ENCODE measurements at places on chromosomes 11 and 22.

GRCh38 chr11:27004103-27004502 lies 10.2 kb downstream of the FIBIN start:
- no peak for ATAC-seq

GRCh38 chr22:22692707-22693530 lies 48.5 kb downstream of the GGTLC2 start:
- peak; percentile 71 for ATAC-seq

DNA sequence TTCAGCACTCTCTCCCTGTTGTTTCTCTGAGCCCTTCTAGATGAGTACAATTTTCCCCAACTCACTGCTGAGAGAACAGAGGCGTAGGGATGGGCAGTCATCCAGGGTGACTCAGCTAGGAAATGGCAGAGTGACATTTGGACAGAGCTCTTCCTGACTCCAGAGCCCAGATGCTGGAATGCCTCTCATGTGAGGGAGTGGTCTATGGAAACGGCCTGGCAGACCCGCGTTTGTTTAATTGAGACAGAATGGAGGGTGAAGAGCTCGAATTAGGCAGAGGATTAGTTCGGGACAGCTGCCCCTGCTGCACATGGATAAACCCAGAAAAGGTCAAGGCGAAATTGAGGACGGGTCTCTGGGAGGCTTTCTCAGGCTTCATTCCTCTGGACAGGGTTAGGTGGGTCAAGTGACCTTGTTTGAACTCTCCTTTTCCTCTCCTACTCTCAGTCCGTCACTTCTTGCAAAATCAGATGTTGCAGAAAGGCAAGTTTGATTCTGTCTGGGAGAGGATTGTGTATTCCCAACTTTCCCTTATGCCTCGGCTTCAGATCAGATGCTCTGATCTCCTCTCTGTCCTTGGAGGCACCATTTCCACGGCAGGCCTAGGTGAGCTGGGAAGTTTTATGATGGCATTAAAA lies 7.6 kb upstream of the LMO2 start:
- peak; percentile 69 for ATAC-seq

- ATAC-seq, result no peak
Observed at GRCh38 chr22:25360891-25361645, 141.6 kb downstream of the CRYBB2 start.

DNA sequence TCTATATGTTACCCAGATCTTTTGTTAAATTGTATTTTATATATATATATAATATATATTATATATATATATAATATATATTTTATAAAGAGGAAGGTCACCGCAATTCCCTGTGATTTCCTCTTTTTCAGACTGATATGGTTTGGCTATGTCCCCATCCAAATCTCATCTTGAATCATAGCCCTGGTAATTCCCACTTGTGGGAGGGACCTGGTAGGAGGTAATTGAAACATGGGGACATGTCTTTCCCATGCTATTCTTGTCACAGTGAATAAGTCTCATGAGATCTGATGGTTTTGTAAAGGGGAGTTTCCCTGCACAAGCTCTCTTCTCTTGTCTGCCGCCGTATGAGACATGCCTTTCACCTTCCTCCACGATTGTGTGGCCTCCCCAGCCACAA lies 157.6 kb downstream of the RAB38 start:
- ATAC-seq, result no peak

GRCh38 chr11:78318321-78319114 lies 99.1 kb downstream of the GAB2 start:
- no peak for ATAC-seq

DNA sequence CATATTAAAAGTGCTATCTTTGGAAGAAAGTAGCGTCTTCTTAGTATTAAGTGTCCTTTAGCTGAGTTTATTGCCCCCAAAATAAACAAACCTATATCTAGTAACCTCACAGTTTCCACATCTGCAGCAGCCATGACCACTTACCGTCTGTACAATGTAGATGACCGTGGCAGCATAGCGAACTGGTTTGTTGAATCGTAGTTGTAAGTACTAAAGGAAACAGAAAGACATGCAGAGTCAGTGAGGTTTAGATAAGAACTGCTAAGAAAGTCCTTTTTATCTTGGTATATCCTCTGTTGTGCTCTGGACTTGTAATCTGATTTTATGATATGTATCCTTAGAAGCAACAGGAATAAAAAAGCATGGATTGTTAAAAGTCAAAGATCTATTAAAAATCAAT lies 9.4 kb downstream of the SLC5A12 start:
- ATAC-seq, result no peak

DNA sequence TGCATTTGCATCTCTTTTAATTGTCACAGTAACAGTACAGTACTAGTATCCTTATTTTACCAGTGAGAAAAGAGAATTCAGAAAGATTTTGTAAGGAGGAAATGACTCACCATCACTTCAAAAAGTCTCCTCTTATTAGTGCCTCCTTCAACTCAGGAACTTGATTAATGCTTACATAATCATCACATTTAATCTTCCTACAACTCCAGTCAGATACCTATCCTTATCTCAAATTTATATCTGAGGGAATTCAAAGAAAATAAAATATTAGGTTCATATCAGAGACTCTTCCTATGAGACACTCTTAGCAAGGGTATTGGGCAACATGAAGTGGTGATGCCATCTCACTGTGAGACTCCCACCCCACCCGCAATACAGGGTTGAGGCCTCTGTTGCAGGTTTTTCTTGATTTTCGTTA lies 26.1 kb upstream of the CTSC start:
- peak; percentile 78 for ATAC-seq

DNA sequence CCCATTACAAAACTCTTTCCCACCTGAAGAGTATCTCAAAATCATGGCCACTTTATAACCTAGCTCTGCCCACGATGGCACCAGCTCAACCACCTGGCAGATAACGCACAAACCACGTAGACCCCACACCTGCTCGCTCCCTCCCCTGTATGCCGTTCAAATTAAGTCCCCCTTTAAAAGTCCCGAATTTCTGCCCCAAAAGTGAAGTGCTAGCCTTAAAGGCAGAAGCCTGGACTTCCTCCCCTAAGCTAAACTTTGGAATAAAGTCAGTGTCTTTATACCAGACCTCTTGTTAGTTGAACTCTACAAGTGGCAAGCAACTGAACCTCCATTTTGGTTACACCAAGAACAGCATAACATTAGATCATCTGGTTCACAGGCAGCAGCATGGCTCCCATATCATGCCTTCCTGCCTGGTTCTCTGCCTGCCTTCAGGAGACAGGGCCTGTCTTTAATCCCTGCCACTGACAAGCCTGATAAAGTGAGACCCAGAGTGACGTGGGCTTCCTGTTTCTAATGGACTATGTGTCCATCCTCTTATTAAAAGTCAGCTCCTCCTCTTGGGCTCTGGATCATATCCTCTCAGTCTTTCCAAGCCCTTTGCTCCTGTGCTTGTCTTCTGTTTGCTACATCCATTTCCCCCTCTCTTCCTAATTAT lies 32.6 kb upstream of the NNMT start:
- ATAC-seq, result no peak

DNA sequence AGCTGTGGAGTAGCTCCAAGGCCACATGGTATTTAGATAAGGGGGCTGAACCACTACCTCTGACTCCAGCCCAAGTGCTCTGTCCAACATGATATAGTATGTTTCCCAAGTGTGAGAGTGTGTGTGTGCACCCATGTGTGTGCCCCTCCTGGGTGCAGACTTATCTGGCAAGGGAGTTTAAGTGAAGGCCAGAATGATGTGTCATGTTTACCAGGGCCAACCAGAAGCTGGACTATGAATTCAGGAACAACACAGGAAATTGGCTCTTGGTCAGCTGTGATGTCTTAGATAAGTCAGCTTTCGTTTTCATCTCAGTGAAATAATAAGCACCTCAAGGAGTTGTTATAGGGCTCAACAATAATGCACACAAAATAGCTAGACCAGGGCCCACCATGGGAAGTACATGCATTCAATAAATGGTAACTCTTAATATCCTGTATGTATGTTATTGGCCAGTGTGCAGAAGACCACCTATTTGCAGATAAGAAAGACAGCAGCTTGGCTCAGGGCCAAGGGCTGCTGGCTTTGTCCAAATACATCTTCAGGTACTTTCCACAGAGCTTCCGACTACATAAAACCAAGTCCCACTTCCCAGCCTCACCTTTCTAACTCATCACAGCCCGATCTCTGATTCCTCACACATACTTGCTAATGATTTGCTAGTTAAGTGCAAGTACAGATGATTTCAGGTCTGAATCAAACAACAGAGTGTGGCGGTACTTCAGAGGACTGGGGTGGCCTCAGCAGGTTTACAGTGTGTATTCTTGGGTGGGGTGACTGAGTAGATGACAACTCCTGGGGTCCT lies 120.9 kb downstream of the ME3 start:
- no peak for ATAC-seq

- ATAC-seq, result no peak
Observed at GRCh38 chr11:6547177-6547576, 50.1 kb downstream of the DNHD1 start.

DNA sequence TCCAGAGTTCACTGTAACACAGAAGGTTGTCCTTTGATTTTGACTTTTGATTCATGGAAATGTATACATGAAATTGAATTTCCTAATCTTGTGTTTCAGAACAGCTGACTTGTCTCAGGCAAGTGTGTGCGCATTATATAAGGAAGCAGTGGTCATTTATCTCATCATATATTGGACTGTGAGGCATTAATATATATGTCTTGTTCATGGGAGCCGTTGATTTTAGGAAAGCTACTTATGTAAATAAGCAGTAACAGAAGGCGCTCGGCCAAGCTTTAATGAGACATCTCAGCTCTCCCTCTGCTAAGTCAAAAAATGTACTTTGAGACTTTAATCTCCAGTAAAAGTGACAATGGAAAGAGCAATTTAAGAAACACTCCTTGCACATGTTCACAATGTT lies 100.5 kb downstream of the PDHX start:
- ATAC-seq, result no peak

DNA sequence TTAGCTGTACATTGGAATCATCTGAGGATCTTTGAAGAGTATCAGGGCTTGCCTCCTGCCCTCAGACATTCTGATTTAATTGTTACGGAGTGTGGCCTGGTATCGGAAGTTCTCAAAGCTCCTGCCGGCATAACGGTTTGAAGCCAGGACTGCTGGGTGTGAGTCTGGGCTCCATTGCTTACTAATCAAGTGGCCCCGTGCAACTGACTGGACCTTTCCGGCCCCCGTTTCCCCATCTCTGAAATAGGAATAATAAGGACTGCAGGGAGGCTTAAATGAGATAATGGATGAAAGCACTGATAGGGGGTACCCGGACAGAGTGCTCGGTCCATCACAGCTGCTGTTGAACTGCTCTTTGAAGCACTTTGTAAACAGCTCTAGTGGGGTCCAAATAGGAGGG lies 1.7 kb downstream of the PLEKHB1 start:
- ATAC-seq, result no peak

DNA sequence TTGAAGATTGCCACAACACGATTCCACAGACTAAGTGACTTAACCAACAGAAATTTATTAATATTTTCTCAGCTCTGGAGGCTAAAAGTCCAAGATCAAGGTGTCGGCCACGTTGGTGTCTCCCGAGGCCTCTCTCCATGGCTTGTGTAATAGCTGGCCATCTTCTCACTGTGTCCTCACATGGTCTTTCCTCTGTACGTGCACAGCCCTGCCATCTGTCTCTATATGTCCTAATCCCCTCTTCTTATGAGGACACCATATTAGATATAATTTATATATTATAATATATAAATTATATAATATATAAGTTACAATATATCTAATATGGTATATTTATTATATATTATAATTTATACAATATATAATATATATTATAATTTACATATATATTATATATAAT lies 25.1 kb upstream of the SCGB1A1 start:
- no peak for ATAC-seq

- no peak for ATAC-seq
Observed at GRCh38 chr11:6365659-6366058, 24.6 kb upstream of the SMPD1 start.

- peak; percentile 26 for ATAC-seq
Observed at GRCh38 chr11:1198561-1199240, 24.2 kb upstream of the MUC5B start.

DNA sequence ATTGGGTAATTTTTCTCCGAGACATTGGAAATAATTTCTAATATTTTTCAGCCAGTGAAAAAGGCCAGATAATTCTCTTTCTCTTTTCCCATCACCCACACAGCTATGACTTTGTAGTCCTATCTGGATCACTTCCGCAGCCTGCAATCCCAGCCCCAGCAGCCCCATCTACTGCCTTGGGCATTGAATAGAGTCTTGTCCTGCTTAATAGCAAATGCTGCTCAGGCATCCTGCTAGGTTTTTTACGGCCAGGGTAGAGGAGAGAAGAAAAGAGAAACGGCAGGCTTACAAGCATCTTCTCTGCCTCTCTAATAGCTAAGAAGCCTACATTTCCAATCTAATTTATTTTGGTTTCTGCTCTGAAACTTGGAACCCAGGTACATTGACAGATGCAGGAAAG lies 154.3 kb upstream of the B3GAT1 start:
- ATAC-seq, result no peak

GRCh38 chr11:111402411-111402810 lies 23.3 kb upstream of the POU2AF1 start:
- ATAC-seq, result no peak

DNA sequence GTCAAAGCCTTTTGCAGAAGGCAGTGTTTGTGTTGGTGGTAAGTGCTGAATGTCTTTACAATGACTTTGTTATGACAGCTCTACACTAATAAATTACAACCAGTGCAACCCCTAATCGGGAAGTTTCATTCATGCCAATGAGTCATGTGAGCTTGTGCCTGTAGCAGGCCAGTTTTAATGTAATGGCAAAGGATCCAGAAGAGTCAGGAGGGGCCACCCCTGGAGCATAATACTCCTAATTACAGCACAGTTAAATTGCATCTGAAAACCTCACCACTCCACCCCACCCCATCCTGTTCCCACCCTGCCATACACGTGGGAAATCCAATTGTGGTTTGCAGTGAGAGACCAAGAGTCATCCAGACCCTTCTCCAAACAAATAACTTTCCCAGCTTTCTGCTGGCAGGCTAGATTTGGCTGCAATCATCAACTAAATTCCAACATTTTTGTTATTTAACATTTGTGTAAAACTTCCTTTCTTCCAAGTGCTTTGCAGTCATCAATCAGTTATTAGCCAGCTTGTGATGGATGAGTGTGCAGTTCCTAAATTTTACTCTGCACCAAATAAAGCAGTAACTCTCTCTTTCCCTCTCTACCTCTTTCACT lies 277.3 kb upstream of the FAT3 start:
- ATAC-seq, result no peak

DNA sequence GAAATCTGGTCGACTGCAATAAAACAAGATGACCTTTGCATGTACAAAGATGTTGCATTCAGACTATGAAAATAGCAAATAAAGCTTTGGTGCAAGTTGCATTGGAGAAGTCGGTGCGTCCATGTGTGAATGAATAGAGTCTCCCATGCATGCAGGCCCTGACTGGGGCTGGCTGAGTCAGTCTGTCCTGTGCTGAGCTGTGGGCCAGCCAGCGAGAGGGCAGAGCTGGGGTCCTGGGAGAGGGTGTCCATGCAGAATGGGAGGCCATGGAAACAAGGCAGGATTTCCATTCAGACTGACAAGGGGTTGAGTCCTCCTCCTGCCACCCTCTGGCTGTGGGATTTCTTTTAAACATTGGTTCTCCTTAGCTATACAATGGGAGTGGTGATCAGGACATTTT lies 2.3 kb upstream of the CRYBB3 start:
- ATAC-seq, result no peak

- ATAC-seq, result peak; percentile 72
Observed at GRCh38 chr11:130762638-130763037, 153.6 kb downstream of the SNX19 start.

All from esophagus mucosa (tissue), 1 donor.